GM03348 (cell line): ENCODE measurements at places on chromosomes 12 and 14.
A peak's percentile ranks its signal among the peaks of the same experiment; 100 is the strongest.

- DNase-seq: no peak
These were observed 650 bp upstream of the PTGER2 start for GRCh38 chr14:52313462-52313861.

DNA sequence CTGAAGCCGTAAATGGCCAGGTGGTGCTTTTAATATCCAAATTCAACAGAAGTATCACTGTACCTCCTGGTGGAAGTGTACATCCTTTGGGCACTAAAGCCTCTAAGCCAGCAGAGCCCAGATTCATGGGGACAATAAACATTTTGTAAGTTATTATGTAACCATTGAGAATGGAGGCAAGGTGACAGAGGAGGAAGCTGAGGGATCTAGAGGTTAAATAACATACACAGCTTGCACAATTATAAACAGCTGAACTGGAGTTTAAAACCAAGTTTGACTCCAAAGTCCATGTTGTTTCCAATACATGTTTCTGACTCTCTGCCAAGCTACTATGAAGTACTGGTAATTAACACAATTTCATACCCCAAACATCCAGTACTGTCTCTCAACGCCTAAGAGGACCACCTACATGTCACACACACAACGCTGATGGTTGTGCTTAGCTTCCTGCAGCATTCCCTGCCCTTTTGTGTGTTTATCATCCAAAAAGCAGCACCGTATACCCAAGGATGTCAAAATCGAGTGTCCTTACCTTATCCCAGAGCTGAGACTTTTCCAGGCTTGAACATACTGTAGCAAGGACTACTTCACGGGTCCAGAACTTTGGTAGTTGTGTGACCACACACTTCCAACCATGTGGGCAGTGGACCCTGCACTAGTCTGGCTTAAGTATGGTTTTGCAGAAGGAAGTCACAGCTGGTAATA, 41.3 kb downstream of the EGLN3 start:
- no peak for DNase-seq

DNA sequence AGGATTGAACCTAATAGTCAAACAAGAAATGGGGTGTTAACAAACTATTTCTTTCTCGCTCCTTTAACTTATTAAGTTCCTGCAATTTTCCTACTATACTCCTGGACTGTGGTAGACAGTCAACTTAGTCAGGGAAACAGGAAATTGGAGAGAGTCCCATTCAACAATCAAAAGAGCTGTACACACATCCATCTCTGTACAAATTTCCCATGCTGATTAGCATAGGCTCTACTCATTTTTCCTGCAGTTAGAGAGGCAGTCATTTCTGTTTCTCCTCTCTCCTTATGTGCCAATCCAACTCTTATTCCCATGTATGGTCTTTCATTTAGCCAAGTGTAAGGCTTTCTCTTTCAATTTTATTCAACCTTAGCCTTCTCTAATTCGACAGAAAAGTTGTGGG, 1168.5 kb upstream of the FLRT2 start:
- no peak for DNase-seq

DNA sequence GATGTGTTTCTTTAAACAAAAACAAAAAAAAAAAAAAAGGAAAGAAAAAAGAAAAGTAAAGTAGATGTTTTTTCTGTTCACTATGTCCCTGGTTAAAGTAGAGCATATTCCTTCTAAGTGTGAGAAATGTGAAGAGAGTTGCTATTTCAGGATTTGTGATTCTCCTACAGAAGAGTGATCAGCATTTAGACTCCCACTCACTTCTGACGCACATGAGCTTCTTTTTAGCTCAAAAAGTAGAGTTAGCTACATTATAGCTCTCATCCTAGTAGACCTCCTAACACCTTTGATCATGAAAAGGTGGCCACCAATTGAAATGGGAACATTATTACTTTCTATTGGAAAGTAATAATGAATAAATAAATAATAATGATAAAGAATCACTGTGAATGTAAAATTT, 368.2 kb downstream of the NAV3 start:
- no peak for DNase-seq

- no peak for DNase-seq
These were observed 13.8 kb downstream of the RAPGEF3 start for GRCh38 chr12:47744778-47745436.

- peak; percentile 37 for DNase-seq
These were observed 373.2 kb downstream of the ATP23 start for GRCh38 chr12:58314610-58315009.

DNA sequence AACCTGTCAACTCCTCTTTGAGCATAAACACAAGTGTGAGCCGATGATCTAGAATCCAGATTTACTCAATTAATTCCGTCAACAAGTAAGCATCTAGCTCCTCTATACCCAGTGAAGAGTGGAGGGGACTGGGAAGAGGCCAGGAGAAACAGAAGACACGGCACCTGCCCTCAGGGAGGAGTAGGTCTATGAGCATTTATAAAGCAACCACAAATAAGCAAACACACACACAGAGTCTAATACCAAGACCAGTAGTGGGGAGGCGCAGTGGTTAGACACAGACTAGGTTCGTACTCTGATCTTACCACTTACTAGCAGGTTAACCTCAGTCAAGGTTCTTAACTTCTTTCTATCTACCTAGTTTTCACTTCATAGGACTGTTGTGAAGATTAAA, 5.9 kb upstream of the FOXN3 start:
- no peak for DNase-seq

DNA sequence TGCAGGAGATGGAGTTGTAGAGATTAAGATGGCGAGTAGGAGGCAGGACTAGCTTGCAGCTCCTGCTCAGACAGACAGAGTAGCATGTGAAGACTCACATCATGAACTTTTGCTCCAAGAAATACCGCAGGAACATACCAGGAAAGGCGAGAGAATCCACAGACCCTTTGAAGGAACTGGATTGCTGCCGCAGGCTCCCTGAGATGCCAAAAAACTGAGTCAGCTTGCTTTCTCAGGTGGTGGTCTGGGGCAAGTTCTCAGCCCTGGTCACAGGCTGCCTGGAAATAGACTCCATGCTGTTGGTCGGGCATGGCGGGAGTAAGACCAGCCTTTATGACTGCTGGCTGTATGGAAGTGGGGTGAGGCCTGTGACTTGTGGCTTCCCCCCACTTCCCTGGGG, 163.6 kb upstream of the NAV3 start:
- no peak for DNase-seq

DNA sequence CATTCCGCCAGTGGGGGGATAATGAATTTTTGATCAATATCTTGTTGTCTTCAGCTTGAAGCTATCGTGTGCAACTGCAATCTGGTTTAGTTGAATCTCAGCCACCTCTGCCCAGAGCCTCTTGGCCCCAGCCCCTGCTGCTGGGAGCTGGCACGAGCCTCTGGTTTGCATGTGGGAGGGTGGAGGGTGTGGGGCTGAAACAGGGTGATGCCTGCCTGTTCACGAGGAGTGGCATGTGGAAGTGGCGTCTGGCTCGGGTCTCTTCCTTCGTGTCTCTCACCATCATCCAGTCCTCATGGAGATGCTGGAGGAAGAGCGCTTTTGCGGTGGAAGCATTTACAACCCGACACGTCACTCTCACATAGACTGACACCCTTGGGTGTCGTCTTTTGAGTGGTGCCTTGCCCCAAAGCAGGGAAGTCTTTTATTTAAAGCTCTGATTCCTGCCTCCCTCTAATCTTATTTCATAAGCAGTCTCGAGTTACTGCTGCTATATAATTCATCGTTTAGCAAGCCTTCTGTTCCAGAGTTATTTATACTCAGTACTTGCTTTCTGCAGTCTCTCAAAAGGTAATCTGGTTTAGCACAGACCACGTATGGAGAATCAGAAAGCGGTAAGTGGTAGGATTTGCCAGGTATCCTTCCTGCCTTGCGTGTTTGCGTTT, 64.5 kb downstream of the AACS start:
- no peak for DNase-seq

DNA sequence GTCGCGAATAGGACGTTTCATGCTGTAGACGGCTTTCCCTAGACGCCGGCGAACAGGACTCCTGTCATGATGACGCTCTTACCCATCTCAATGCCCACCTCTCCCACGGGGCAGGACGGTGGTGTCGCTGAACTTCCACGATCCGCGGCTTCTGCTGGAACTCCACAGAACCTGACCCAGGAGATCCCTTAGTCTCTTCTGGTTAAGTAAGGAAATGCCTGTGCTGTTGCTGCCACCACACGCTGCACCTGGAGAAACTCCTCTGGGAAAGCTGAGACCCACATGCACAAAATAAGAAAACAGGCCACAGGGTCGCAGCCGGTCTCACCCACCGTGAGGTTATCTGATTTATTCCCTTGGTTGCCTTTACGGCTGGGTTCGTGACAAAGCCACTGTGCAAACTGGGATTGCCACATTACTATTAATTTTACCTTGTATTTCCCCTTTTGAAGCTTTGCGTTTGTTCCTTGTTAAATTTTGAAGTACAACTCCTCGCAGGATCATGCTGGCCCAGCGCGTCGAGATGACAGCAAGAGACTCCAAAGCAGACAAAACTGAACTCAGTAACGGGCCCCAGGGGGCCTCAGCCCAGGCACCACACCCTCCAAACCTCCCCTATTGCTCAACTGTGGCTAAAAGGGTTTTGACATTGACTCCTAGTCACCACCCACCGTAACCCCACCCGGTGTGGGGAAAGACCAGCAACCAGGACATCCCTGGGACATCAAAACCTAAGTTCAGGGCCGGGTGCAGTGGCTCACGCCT, 9.2 kb upstream of the MMP17 start:
- DNase-seq: no peak

DNA sequence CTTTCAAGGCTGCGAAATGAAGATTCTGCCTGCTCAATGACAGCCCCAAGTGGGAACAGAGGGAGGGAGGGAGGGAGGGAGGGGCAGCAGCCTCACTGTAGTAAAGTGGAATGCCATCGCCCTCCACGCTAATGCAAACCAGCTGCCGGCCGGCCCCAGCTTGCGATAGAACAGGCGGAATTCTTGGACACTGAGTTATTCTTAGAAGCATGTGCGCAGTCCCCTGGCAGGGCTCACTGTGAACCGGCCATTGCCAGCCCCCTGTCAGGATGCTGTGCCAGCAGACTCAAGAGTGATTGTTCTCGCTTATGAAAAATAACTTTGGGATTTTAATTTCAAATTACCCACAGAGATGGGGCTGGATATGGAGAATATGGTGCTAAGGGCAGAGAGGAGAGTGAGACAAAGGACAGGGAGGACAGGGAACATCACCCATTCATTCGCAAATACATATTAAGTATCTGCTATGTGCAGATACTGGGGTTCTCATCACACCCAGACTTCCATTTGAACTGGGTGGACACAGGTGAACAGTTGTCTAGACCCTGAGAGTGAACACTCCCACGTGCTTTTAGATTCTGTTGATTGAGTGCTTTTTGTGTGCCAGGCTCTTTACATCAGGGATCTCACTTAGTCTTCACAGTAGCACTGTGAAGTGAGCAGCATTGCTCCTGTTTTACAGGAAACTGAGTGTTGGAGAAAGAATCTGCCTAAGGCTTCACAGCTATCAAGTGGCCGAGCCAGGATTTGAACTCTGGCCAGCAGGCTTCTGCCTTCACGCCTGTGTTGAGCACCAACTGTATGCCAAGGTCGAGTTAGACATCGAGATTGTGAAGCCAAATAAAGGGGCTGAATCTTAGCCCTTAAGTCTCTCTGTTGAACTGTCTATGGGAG, 192.9 kb downstream of the C12orf75 start:
- peak; percentile 92 for DNase-seq

- DNase-seq: no peak
These were observed 142.0 kb downstream of the PLXNC1 start for GRCh38 chr12:94290353-94290752.

DNA sequence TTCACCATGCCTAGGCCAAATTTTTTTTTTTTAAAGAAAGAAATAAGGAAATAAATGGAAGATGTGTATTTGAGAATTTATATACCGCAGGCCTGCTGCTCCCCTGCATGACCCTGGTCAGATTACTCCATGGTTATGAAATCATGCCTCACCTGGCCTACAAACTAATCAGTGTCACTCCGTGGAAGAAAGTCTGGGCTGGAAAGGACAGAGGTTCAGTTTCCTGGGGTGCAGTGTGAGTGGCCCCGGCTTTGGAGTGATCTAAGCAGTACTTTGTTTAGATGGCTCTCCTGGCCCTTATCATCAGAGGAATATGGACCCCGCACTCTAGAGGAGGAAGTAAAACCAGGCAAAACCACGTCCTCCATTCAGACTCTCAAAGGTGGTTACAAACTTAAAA, 9.6 kb downstream of the APOBEC1 start:
- DNase-seq: no peak

DNA sequence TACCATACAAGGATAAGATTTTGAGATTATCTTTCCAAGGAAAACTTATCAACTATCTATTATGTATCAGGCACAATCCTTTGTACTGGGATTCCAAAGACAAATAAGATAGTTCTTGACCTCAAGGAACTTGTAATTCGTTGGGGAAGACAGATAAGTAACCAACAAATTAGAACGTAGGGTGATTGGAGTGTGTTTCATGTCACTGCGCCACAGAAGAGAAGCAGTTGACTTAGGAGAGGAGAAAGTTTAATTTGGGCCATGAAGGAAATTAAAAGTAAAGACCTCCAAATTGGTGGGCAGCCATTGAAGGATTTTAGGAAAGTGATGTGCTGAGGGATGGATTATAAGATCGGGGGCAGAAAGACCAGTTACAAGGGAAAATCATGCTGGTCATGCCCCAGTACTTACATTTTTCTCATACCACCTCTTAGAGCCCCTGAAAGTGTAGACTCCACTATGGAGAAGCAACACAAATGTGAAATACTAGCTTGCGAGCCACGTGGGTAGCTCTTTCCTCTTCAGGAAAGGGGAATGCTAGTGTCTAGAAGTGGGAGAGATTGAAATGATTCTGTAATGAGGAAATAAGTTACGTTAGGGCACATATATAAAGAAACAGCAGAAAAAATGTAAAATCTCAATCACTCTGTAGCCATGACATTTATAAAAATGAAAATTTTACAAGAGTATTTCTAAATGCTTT, 148.7 kb downstream of the ETV6 start:
- no peak for DNase-seq

- no peak for DNase-seq
These were observed 876.2 kb downstream of the C12orf50 start for GRCh38 chr12:87152841-87153528.

GRCh38 chr14:50040401-50040775, 76.0 kb downstream of the VCPKMT start:
- DNase-seq: peak; percentile 47

GRCh38 chr12:11684393-11684792, 34.9 kb downstream of the ETV6 start:
- peak; percentile 11 for DNase-seq

DNA sequence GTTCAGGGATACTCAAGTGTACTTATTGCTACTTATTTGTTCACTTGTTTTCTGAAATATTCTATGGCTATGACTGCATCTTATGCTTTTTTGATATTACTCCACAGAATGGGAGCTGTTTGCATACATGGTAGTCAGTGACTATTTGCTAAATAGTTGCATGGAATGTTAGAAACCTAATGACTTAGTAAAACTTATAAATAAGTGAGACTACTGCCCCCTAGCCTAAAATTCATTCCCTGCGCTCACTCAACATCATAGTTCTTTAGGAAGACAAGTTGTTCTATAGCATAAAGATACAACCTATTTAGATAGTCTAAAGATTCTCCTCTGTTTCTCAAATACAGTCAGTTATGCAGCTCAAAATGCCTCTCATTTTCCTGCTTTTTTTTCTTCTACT, 305.5 kb downstream of the CEP128 start:
- no peak for DNase-seq

GRCh38 chr14:61322799-61323290, 1.5 kb downstream of the PRKCH start:
- DNase-seq: no peak

- DNase-seq: no peak
These were observed 212.9 kb upstream of the HMGA2 start for GRCh38 chr12:65611396-65611795.

- no peak for DNase-seq
These were observed 376.7 kb downstream of the PDZRN4 start for GRCh38 chr12:41564816-41565215.

- DNase-seq: no peak
These were observed 142.9 kb downstream of the RIMBP2 start for GRCh38 chr12:130573235-130573634.
